ENCODE measurements at places on chromosomes 7 and 10. TPM values are rescaled to one million over a fixed set of nuclear protein-coding genes. Genes with fewer than 3 reads are reported as not detected.

SCART1 gene
- total RNA-seq, result 15.4 TPM

PLCE1 gene
- 0.08 TPM for total RNA-seq

MICU1 gene
- total RNA-seq, result 36.1 TPM

RBP4 gene
- not detected for total RNA-seq

SLC29A3 gene
- 2.6 TPM for total RNA-seq

ARHGAP21 gene
- total RNA-seq, result 36.0 TPM

CALCR gene
- not detected for total RNA-seq

PLEKHS1 gene
- total RNA-seq, result 0.08 TPM

PPP1R3A gene
- not detected for total RNA-seq

GTF2IRD1 gene
- 4.0 TPM for total RNA-seq

EN2 gene
- not detected for total RNA-seq

DNA sequence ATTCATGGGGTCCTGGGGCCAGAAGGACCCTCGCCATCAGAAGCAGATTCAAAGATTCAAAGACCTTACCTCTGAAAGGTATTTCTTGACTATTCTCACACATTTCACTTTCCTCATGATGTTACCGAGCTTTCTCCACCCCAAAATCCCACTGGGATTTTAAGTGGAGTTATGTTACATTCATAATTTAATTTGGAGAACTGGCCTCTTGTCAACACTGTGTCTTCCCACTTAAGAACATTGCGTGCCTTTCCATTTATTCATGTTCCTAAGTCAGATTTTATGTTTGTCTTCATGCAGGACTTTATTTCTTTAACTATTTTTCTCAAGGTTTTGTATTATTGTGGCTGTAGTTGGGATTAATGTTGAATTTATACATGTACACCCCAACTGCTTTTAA is 123.5 kb upstream of the BMPER start:
- H3K4me1 ChIP-seq, result no peaks in the 10 kb centered on the region
- no peaks in the 10 kb centered on the region for H3K27me3 ChIP-seq
- no peak for DNase-seq

DNA sequence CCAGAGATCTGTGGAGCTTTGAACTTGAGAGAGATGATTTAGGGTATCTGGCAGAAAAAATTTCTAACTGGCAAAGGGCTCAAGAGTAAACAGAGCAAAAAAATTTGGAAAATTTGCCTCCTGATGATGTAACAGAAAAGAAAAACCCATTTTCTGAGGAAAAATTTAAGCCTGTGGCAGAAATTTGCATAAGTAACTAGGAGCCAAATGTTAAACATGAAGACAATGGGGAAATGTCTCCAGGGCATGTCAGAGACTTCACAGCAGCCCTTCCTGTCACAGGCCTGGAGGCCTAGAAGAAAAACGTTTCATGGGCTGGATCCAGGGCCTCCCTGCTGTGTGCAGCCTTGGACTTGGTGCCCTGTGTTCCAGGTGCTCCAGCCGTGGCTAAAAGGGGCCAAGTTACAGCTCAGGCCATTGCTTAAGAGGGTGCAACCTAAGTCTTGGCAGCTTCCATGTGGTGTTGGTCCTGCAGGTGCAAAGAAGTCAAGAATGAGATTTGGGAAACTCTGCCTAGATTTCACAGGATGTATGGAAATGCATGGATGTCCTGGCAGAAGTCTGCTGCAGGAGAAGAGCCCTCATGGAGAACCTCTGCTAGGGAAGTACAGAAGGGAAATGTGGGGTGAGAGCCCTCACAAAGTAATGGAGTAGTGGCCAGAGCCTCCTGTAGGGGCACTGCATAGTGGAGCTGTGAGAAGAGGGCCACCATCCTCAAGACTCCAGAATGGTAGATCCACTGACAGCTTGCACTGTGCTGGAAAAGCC is 8.1 kb downstream of the SEMA3D start:
- DNase-seq, result no peak
- H3K36me3 ChIP-seq, result no peaks in the 10 kb centered on the region
- no peaks in the 10 kb centered on the region for H3K4me1 ChIP-seq
- no peak overlapping the region for H3K27ac ChIP-seq
- H3K27me3 ChIP-seq, result no peaks in the 10 kb centered on the region

DNA sequence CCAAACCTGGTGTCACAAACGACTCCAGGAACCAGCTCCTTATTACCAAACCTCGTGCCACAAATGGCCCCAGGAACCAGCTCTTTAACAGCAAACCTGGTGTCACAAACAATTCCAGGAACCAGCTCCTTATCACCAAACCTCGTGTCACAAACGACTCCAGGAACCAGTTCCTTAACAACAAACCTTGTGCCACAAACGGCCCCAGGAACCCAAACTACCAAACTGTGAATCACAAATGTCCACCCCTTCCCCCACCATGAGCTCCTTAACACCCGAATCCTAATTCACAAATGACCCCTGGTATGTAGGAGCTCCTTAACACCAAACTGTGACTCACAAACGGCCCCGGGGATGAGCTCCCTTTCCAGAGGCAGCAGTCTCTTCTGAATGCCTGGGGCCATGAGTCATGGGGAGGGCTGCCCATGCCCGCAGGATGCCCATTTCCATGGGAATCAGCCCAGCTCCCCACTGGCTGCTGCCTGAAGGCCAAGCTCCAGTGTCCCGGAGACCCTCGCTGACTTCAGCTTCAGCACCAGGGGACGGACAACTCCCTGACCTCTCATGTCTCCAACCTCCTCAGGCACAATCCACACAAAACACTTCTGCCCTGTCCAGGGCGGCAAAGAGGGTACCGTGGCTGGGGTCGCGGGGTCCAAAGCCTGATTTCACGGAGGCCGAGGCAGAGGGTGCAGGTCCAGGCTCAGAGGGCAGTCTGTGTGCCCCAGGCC is 213.1 kb downstream of the ELFN1 start:
- peaks cover 38% of the 10 kb centered on the region for H3K4me1 ChIP-seq
- peak overlapping the region; percentile 73 for H3K27ac ChIP-seq
- peaks cover 45% of the 10 kb centered on the region for H3K36me3 ChIP-seq

DNA sequence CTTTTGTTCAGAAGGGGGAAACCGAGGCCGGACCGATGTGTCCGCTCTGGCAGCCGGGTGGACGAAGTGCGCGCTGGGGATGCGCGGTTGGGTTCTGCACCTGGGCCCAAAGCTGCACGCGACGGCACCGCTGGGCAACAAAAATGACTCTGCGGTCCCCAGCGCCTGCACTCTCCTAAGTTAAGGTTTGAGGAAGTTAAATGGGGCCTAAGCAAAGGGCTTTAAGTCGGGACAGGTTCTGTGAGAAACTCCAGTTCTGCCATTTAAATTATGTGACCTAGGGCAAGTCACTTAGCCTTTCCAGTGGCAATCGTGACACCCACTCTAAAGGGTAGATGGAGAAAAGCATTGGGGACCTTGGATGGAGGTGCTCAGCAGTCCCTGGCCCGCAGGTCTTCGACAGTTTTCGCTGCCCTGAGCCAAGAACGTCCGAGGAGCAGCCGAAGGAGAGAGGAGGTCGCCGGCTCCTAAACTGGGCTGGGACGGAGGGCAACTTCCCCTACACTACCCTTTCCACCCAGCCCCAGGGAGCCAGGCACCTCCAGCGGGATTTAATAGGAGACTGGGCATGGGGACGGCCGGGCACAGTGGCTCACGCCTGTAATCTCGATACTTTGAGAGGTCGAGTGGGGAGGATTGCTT is 534 bp upstream of the ACBD5 start:
- peak; percentile 36 for DNase-seq
- H3K4me3 ChIP-seq, result peak overlapping the region; percentile 89

GRCh38 chr10:28172223-28172610 is 130.6 kb downstream of the MPP7 start:
- H3K27me3 ChIP-seq, result no peaks in the 10 kb centered on the region
- DNase-seq, result no peak

GRCh38 chr7:11811709-11812108 is 20.3 kb downstream of the THSD7A start:
- DNase-seq, result no peak
- H3K4me1 ChIP-seq, result no peaks in the 10 kb centered on the region
- no peaks in the 10 kb centered on the region for H3K36me3 ChIP-seq
- H3K27ac ChIP-seq, result no peak overlapping the region

DNA sequence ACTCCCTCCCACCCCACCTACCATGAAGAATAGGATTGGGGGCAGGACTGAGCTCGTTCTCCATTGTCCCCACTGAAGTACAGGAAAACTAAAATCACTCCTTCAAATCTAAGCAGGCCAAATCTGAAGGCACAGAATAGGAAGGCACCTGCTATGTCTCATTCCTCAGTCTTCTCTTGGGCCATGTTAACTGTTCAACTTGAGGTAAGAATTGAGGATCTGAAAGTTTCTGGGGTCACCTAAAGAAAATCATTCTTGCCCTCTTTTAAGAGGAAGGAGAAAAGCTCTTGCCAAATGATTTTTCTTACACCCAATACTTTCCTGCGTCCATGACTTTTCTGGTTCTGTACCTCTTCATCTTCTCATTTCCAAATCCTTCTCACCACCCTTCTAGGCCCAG is 4.9 kb downstream of the CPN1 start:
- H3K4me3 ChIP-seq, result no peak overlapping the region
- H3K27me3 ChIP-seq, result peaks cover 21% of the 10 kb centered on the region
- H3K4me1 ChIP-seq, result no peaks in the 10 kb centered on the region
- no peak for DNase-seq
- no peak overlapping the region for H3K27ac ChIP-seq

DNA sequence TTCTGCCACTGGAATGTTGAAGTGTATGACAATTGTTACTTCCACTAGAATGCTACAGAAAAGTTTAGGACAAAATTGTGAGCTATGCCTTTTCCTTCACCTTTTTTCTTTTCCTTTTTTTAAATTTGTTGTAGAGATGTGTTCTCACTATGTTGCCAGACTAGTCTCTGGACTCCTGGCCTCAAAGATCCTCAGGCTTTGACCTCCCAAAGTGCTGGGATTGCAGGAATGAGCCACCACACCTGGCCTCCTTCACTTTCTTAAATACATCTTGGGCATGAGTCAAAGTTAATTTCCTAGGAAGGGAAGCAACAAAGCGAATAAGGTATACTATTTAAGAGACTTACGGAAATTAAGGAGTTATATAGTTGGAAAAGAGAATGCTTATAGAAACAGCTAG is 2.7 kb upstream of the SNX13 start:
- peaks cover 7% of the 10 kb centered on the region for H3K36me3 ChIP-seq
- H3K27ac ChIP-seq, result no peak overlapping the region
- DNase-seq, result no peak

- no peak overlapping the region for H3K4me3 ChIP-seq
- DNase-seq, result no peak
- H3K27ac ChIP-seq, result no peak overlapping the region
- no peaks in the 10 kb centered on the region for H3K27me3 ChIP-seq
- H3K4me1 ChIP-seq, result peaks cover 14% of the 10 kb centered on the region
Observed at GRCh38 chr10:31036209-31036608, 4.5 kb upstream of the ZNF438 start.

GRCh38 chr7:110762546-110763225 is 328.2 kb upstream of the LRRN3 start:
- H3K27me3 ChIP-seq, result no peaks in the 10 kb centered on the region
- H3K27ac ChIP-seq, result no peak overlapping the region
- H3K4me3 ChIP-seq, result no peak overlapping the region
- H3K4me1 ChIP-seq, result no peaks in the 10 kb centered on the region

DNA sequence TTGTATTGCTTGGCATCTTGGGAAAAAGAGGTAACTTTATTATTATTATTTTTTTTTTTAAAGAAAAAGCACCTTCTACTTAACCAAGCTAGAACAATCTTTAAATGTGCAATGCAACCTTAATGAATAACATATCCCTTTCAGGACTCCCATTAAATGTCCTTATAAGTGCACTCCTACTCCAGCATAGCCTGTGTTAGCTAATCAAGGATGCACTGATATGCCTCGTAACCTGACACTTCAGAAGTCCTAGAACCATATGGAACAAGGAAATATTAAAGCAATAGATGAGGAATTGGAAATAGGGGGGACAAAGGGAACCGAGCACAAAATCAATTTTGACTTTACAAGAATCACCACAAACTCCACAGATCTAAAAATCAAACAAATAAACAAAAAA is 522.4 kb downstream of the PARD3 start:
- no peak overlapping the region for H3K27ac ChIP-seq
- no peak overlapping the region for H3K4me3 ChIP-seq
- H3K27me3 ChIP-seq, result peaks cover 5% of the 10 kb centered on the region

DNA sequence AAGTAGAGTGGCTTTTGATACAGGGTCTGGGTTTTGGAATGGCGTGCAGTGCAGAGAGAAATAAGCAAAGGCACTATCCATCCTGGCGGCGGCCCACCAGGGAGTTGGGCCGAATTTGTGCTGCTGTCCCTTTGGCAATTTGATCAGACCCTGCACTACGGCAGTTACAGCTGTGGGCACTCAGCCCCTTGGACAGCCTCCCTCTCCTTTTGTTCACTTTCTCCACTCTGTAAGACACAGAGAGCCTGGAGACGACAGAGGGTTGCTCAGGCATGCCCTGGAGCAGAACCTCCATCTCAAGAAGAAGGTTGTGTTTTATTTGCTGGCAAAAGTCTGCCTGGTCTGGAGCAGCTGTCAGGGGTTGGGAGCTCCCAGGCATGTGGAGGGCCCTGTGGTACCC is 55.8 kb downstream of the LHPP start:
- no peak for DNase-seq
- no peak overlapping the region for H3K4me3 ChIP-seq
- no peak overlapping the region for H3K27ac ChIP-seq
- no peaks in the 10 kb centered on the region for H3K27me3 ChIP-seq
- no peaks in the 10 kb centered on the region for H3K36me3 ChIP-seq

DNA sequence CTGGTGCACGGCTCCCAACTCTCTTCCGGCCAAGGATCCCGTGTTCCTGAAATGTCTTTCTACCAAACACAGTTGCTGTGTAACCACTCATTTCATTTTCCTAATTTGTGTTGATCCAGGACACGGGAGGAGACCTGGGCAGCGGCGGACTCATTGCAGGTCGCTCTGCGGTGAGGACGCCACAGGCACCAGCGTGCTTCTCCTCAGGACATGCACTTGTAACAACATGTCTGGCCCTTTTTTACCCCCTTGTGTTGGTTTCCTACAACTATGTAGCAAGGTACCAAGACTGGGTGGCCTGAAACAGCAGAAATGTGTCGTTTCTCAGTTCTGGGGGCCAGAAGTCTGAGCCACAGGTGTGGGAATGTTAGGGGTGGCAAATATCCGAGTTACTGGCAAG is 18.2 kb downstream of the CALML5 start:
- no peak for DNase-seq
- no peaks in the 10 kb centered on the region for H3K36me3 ChIP-seq
- H3K27ac ChIP-seq, result no peak overlapping the region
- H3K4me3 ChIP-seq, result no peak overlapping the region
- peaks cover 3% of the 10 kb centered on the region for H3K27me3 ChIP-seq

DNA sequence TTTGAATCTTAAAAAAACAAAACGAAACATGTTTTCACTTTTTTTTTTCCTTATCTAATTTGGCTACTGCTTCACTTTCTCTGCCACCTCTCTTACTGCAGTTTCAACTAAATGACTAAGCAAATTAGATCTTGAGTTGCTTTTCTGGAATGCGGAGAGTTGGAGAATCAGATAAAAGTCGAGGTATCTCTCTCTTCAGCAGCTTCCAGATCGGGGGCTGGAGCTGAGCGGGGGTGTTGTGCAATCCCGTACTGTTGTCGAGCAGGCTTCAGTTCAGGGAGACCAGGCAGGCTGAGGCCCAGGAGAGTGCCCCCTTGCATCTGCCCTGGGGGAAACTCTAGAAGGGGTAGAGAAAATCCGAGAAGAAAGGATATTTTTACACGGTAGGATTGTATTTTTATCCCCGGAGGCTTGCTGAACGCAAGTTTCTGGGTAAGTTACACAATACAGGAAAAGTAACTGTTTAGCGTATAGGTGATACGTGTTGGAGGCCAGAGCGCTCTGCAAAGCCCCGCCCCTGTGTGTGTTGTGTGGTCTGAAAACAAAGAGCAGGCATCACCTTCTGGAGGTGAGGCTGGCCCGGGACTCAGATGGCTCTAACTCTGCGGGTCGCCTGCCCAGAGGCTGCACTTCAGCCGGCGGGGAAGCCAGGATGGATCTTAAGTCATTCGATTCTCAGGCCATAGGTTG is 116.6 kb downstream of the KLF6 start:
- H3K4me3 ChIP-seq, result peak overlapping the region; percentile 63
- peaks cover 7% of the 10 kb centered on the region for H3K27me3 ChIP-seq
- peak; percentile 71 for DNase-seq
- H3K27ac ChIP-seq, result peak overlapping the region; percentile 65

All from activated CD4-positive, alpha-beta memory T cell treated with anti-CD3 and anti-CD28 coated beads, Interleukin-2, amount 10 ng/mL, durations not matched to agents 7 days and 5 days (primary cell).